ENCODE measurements at places on chromosomes 3 and 15. TPM values are rescaled to one million over a fixed set of nuclear protein-coding genes. Genes with fewer than 3 reads are reported as not detected.

Gene MAN2A2
- total RNA-seq: 30.6 TPM

Gene GPR171
- not detected for total RNA-seq

Gene GPR149
- not detected for total RNA-seq

Gene CKMT1B
- 4.8 TPM for total RNA-seq

Gene TAGLN3
- not detected for total RNA-seq

Gene CYP8B1
- total RNA-seq: not detected

Gene TNNC1
- total RNA-seq: 1.4 TPM

Gene NEO1
- total RNA-seq: 37.7 TPM

Gene PAQR5
- 123 TPM for total RNA-seq

Gene THRB
- 1.8 TPM for total RNA-seq

Gene C3orf52
- total RNA-seq: 15.7 TPM

Gene CILP
- total RNA-seq: 0.08 TPM

Gene GUCA1C
- not detected for total RNA-seq

Gene SI
- not detected for total RNA-seq

Gene GRM7
- not detected for total RNA-seq

Gene CMTM8
- total RNA-seq: 9.9 TPM
